ENCODE measurements at places on chromosomes 1 and 21. TPM values are rescaled to one million over a fixed set of nuclear protein-coding genes. Genes with fewer than 3 reads are reported as not detected.
A peak's percentile ranks its signal among the peaks of the same experiment; 100 is the strongest.

DNA sequence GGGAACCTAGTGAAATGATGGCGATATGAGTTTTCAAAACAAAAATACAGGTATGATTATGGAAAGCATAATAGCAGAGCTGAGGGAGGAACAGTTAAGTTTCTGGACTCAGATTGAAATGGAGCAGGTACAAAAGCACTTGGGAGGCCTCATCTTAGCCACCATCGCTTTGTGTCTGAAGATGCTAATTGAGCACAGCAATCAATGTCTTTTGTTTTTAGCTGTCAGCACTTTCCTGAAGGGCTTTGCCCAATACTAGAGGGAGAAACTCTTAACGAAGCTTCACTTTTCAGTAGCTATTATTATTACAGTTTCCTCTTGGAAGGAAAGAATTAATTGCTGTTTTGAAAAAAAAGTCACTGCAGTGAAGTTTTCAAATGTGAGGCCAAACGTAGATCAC, 348.7 kb downstream of the RWDD3 start:
- no peak for DNase-seq

- DNase-seq = peak; percentile 62
Measured at GRCh38 chr1:25246600-25247023, 642 bp downstream of the RSRP1 start.

COL18A1 gene
- total RNA-seq = 8.0 TPM

DNA sequence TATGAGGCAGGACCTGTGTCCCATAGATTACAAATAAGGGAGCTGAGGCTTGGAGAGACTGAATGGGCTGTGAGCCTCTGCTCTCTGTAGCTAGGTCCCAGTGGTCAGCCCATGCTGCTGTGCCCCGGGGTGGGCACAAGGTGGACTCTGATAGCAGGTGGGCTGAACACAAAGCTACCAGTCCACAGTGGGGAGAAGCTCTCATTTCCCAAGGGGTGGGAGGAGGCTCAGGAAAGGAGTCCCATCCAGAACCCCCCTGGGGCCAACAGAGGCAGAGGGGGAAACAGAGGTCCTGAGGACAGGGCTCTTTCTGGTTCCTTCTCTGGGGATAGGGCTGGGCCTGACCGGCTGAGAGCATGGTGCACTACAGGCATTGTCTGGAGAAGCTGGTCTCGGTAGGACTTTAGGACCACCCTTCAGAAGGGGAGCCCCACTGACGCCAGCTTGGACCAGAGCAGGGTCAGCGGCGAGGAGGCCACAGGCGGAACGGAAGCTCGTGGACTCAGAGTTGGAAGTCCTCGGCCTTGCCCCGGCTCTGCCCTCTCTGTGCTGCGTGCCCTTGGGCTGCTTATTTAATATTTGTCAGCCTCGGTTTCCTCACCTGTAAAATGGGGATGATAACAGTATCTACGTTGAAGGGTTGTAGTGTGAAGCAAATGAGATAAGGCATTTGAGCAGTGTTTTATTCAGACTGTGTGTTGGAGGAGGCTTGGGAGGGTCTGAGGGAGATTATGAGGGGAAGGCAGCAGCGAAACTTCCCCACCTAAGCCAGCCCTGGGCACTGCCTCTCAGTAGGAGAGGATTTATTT, 26.6 kb downstream of the SDE2 start:
- DNase-seq = no peak

DNA sequence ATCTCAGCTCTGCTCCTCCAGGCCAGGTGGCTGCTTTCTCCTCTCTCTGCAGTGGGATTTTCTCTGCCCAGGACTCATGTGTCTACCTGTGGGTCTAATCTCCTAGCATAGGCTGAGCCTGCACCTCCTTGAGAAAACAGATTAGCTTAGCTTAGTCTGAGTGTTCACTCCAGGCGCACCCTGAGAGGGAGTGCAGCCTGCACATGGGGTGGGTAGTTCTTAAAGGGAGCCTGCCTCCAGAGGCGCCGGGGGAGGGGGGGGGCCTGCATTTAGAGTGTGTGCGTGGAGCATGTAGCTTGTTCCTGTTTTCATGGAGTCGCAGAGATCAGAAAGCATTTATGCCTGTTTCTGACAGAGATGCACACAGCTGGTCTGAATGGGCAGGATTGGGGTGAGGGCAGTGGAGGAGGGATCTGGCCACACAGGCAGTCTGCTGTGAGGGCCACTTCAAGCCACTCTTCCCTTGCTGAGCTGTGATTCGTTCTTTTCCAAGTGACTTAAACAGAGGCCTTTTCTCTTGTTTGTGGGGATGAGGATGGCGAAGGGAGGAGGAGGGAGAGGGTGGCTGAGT, 45.2 kb downstream of the GALNT2 start:
- DNase-seq = no peak

DNA sequence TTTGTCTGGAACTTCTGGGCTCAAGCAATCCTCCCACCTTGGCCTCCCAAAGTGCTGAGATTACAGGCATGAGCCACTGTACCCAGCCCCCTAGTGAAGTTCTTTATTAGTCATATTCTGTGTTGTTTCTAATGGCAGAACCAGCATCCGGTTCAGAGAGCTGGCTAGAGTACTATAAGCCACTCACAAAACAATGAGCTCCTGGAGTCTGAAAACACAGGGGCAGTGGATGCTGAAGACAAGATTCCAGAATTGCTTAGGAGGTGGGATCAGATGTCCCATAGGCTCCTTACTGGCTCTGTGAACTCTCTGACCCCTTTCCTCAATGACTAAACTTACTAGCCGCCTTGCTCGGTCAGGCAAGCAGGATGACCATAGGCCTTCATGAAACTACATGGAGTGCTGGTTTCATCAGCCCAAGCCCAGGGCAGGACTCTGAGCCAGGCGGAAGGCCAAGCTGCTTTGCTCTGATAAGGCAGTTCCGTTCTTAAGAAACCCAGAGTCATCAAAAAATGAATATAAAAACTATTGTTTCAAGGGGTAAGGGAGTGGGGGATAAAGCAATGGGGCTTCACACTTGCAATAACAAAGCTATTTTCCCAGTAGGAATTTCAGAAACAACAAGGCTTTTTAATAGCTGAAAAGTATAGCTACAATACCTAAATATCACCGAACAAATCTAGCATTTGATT, 8.1 kb downstream of the MTHFR start:
- DNase-seq = no peak

CNKSR1 gene
- 3.2 TPM for total RNA-seq

C2CD2 gene
- 7.3 TPM for total RNA-seq

CACHD1 gene
- 2.3 TPM for total RNA-seq

- DNase-seq = no peak
Measured at GRCh38 chr1:167564612-167565270, 11.2 kb upstream of the CREG1 start.

HECTD3 gene
- total RNA-seq = 22.3 TPM

BLACAT1 gene
- total RNA-seq = 0.25 TPM

CAP1 gene
- total RNA-seq = 553 TPM

REN gene
- total RNA-seq = not detected

NFASC gene
- 0.33 TPM for total RNA-seq

DNA sequence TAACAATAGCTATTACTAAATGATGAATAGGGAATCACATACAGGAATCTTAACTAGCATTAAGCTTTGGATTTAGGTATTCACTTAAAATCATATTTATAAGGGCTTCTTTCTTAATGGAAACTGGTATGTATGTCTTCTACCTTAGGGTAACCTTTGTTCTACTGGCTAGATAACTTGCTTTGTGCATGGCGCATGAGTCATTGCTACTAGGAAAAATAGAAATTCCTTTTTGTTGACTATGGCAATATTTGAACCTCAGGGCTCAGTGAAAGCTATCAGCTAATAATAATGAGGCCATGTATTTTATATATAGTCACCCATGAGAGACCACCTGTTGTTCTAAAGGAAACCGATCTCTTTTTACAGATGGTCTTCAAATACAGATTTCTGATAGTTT, 72.5 kb downstream of the RPS6KC1 start:
- no peak for DNase-seq

RIMS3 gene
- total RNA-seq = 2.7 TPM

- no peak for DNase-seq
Measured at GRCh38 chr1:108569097-108569728, 9.3 kb downstream of the EEIG2 start.

GRCh38 chr1:167251472-167251871, 30.8 kb downstream of the POU2F1 start:
- no peak for DNase-seq

GRCh38 chr1:30777060-30777903, 19.7 kb upstream of the LAPTM5 start:
- DNase-seq = no peak

- no peak for DNase-seq
Measured at GRCh38 chr1:47181095-47181954, 8.5 kb downstream of the PDZK1IP1 start.

GRCh38 chr21:44572959-44573583, 458 bp upstream of the KRTAP10-4 start:
- DNase-seq = no peak

DNAJC11 gene
- total RNA-seq = 53.2 TPM

KRTAP13-2 gene
- total RNA-seq = not detected

DNA sequence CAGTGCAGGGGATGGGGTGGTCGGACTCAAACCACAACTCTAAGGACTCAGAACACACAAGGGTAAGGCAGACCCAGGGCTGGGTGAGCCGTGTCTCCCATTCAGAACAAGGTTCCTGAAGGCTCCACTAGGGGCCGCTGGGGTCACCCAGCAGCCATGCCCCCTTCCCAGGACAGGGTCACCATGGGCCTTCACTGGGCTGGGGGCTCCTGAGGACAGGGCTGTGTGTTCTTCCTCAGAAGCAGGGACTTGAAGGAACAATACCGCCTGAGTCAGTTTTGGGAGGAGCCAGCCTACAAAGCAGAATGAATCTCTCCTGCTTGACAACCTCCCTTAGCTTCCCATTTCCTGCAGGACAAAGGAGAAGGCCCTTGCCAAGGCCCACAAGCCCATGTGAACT, 15.4 kb downstream of the RIMS3 start:
- DNase-seq = peak; percentile 46

DNA sequence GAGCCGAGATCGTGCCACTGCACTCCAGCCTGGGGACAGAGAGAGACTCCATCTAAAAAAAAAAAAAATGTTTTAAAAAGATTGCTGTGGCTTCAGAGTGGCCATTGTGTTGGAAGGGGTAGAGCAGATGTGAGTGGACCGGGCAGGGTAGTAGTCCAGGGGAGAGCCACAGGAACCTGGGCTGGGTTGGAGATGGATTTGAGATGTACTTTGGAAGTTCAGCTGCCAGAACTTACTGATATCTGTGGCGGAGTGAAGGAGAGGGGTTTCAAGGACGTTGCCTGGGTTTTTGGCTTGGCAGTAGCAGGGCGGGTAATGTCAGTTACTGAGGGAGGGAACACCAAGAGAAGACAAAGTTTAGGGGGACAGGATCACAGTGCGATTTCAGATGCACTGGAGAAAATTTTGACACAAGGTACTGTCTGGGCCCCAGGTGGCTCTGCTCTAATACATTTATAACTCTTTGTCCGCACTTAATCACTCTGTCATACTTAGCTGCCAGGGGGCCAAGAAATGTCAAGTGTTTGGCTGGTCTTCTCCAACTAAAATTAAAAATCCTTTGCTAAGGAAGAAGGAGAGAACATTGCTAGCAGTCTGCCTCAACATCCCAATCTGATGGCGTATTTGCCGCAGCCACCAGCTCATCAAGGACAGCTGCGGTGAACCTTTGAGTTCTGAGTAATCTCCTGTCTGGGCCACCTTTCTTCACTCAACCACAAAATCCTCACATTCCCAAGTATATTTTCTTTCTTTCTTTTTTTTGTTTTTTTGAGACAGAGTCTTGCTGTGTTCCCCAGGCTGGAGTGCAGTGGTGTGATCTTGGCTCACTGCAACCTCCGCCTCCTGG, 9.6 kb downstream of the EPHX1 start:
- no peak for DNase-seq

- DNase-seq = no peak
Measured at GRCh38 chr1:166127003-166127402, 39.8 kb downstream of the FAM78B start.

FMN2 gene
- not detected for total RNA-seq

MTARC2 gene
- not detected for total RNA-seq

DNA sequence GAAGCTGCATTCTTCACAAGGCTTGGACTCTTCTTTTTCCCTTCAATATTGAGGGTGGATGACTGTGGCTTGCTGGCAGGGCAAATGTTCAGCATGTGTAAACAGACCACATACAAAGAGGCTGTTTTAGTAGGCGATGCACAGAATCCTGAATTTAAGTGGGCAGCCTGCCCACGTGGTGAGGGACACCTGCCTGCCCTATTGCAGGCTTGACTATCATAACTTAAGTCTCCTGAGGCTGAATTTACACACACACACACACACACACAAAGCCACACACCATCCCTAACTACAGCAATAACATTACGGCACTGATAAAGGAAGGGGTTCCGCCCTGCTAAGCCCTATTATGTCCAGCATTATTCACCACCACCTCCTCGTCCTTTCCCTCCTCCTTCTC, 15.9 kb downstream of the SYT2 start:
- DNase-seq = no peak

SLAMF9 gene
- not detected for total RNA-seq

DNA sequence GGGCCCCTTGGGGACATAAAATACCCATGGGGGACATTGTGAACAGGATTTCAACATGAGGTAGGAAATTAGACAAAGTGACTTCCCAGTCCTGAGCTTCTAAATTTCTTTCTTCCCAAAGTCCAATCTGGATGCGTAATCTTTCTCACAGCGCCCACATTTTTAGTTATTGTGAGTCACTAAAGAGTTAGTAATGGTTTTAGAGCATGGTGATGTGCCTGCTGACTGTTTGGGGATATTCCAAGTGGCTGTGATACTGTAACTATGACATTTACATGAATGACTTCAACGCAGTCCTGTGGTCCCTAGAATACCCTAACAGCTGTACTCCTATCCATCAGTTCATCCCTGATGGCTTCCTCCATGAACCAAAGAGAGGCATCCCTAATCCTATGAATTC, 224.0 kb upstream of the COA6 start:
- no peak for DNase-seq

DNA sequence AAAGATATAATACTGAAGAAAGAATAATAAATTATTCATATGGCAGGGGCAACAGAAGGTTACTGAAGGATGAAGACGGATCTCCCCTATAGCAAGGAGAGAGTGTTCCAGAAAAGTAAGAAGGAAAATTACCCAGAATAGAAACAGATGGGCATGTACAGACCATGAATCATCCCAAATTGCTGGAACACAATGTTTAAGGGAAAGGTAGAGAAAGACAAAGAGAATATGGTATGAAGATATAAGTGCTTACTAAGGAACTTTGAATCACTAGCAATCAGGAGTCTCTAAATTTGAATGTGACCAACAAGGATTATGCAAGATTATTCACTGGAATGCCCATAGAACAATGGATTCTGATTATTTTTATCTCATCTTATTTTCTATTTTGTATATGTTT, 375.4 kb downstream of the COL11A1 start:
- no peak for DNase-seq

DNA sequence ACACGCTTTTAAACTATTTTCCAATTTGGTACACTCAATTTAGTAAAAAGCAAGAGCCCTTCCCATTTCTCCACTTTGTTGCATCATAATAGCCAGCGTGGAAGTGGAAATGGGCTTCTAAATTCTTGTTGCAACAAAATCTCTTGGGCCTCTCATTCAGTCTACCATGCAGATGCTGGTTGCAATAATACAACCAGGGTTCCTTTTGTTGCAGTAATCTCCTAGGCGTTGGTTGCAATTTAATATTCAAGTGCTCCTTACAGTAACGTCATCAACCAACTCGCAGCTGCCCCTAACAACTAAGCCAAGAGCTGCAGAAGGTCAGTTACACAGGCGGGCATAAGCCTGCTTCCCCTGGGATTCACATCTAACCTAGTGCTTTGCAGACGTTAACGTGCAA, 2.7 kb upstream of the HDGF start:
- DNase-seq = no peak
